ENCODE measurements at places on chromosomes 4 and X.

DNA sequence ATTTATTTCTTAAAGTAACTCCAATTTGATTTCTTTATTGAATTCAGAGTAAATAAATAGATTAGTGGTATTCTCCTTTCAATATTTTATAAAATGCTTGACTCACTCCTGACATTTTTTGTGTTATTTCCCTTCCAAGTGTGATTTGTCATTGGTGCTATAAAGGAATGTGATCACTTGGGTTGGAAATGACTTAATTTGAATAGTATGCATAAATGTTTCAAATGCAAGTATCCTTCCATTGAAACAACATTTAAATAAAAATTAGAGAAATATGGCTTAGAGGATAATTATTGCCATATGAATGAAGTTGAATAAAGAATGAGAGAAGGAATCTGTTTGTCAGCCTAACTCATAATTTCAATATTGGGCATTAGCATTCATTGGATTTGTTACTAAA is 182.7 kb downstream of the PABPC4L start:
- no peak for DNase-seq

DNA sequence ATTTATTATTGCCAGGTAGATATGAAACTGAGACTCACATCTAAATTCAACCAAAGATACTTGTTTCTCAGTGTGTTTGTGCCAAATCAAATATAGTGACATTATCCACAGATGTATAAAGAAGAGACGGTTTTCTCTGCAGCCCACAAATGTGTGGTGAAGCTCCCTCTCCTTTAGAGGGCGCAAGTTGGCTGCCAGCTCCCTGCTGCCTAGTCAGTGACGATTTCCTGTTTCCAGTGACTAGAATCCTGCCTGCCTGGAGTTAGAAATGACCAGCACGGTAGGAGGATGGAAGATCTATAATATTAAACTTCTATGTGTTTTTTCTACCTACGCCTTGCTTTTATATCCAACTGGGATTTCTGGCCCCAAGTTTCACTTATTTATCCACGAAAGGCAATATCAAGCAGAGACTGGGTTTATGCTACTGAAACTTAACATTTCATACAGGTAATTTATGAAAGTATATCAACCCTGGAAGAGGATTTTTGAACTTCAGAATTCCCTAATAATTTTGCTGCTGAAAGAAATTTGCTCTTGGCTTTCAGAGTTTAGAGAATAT is 1793.7 kb upstream of the TENM3 start:
- DNase-seq, result peak; percentile 37

DNA sequence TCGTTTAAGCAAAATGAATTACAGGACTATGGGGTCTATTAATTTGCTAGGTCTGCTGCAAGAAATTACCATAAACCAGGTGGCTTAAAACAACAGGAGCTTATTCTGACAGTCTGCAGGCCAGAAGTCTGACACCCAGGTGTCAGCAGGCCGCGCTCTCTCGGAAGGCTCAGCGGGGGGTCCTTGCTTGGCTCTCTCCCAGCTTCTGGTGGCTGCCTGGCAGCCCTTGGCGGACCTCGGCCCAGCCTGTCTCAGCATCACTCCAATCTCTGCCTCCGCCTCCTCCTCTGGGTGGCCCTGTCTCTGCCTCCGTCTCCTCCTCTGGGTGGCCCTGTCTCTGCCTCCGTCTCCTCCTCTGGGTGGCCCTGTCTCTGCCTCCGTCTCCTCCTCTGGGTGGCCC is 580.5 kb upstream of the FAT1 start:
- no peak for DNase-seq

DNA sequence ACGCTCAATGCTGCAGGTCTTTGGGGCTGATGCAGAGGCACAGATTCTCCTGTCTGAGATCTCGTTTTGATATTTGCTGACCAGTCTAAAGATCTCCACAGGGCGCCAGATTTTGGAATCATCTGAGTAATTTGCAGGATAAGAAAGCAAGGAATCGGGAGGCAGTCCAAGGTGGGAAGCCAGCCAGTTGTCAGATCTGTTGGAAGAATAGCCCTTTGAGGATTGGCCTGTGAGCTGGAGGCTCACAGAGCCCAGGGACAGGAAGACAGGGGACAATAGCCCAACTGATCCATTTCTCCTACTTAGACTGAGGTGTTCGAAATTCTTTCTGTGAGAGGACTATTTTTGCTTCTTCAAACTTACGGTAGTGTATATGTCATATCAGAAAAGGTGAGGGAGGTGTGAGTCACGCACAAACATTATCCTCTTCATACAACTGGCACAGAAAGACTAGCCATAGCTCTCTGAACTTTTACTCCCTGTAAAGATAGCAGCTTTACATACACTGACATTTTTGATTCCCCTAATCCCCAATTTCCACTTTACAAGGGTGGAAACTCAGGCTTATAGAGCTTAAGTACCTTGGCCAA is 8.8 kb downstream of the DIPK2B start:
- no peak for DNase-seq

DNA sequence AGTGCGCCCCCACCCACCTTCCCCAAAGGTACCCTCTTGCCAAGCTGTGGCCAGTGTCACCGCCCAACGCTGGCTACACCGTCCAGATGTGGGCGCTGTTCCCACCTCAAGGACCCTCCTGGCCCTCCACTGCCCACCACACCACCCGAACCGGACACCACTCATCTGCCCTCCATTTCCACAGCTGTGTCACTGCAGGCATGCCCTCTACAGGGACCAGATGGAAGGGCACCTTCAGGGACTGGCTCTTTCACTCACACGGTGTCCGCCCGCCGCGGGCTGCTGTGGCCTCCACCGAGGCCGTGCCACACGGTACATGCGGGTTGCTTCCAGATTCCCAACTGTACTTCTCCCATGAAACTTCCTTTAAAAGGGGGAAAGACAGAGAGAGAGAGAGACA is 87.7 kb downstream of the FAM53A start:
- no peak for DNase-seq

- no peak for DNase-seq
Observed at GRCh38 chrX:13968198-13968597, 61.5 kb downstream of the GEMIN8 start.

DNA sequence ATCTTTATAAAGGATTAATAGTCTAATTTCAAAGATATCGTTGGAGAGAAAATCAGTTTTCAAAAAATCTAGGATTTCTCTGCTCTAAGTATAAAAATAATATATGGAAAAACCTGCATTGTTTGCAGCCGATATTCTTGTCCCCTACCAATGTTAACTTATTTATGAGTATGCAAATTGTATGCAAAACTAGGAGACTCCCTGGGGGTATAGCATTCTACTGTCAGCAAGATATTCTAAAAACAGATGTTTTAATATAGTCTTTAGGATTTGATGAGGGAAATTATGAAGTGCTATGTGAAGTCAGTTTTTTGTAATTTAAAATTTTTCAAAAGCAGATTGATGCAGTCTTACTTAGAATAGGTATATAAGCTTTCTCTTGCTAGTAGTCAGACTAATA is 40.9 kb downstream of the GK2 start:
- DNase-seq, result no peak

- DNase-seq, result no peak
Observed at GRCh38 chr4:85531560-85532341, 56.8 kb downstream of the ARHGAP24 start.

DNA sequence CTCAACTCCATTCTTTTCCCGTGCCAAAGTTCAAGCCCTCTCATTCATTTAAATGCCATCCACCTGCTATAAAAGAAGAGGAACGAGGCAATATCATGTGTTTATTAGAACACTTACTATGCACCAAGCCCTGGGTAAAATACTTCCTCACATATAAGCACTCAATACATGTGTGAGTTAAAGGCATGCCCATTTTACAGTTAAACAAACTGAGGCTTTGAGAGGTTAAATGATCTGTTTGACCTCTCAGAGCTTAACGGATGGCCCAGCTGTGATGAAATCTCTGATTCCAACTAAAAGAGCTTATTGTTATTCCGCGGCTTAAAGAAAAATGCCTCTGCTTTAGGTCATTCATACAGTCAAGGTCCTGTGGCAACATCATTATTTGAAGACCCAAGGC is 124.3 kb downstream of the HS6ST2 start:
- DNase-seq, result no peak
